Ovary (tissue), 10 donors: ENCODE measurements at places on chromosomes 2 and 18. TPM values are rescaled to one million over a fixed set of nuclear protein-coding genes. Genes with fewer than 3 reads are reported as not detected.

FBXO15 gene
- polyA plus RNA-seq: 0.73 TPM

PRSS56 gene
- polyA plus RNA-seq: not detected

GPR148 gene
- polyA plus RNA-seq: not detected

TFPI gene
- polyA plus RNA-seq: 31.5 TPM

FAM237A gene
- polyA plus RNA-seq: not detected

SLC8A1 gene
- polyA plus RNA-seq: 17.5 TPM

MOB4 gene
- 25.8 TPM for polyA plus RNA-seq

ANKRD44 gene
- polyA plus RNA-seq: 10.1 TPM

EPC2 gene
- 35.2 TPM for polyA plus RNA-seq

EGR4 gene
- 0.04 TPM for polyA plus RNA-seq

ITM2C gene
- polyA plus RNA-seq: 67.4 TPM

GPAT2 gene
- polyA plus RNA-seq: 2.4 TPM

LHCGR gene
- polyA plus RNA-seq: 1.2 TPM

EFHD1 gene
- polyA plus RNA-seq: 83.4 TPM

AQP12B gene
- not detected for polyA plus RNA-seq

C2orf66 gene
- 0.22 TPM for polyA plus RNA-seq

PLCL1 gene
- polyA plus RNA-seq: 10.5 TPM

ASNSD1 gene
- 41.9 TPM for polyA plus RNA-seq

SULT1C2 gene
- 0.06 TPM for polyA plus RNA-seq

AMER3 gene
- not detected for polyA plus RNA-seq

GREB1L gene
- polyA plus RNA-seq: 7.8 TPM

SLC9A2 gene
- not detected for polyA plus RNA-seq

MAP2 gene
- polyA plus RNA-seq: 5.4 TPM

CDC42EP3 gene
- 27.6 TPM for polyA plus RNA-seq

ATOH8 gene
- 37.3 TPM for polyA plus RNA-seq
